ENCODE measurements at places on chromosomes 11 and 22.

DNA sequence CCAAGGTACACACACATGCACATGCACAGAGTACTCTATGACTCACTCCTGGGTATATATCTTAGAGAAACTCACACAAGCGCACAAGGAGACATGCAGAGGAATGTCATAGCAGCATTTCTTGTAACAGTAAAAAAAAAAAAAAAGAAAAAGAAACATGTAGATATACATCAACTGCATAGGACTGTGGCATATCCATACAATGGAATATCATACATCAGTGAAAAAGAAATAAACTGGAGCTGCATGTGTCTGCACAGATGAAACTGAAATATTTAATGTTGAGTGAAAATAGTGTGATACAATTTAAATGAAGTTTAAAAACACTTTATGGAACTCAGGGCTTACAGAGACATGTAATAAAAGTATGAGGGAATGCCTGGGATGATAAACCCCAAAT, 46.4 kb downstream of the SYT13 start:
- no peak for DNase-seq

DNA sequence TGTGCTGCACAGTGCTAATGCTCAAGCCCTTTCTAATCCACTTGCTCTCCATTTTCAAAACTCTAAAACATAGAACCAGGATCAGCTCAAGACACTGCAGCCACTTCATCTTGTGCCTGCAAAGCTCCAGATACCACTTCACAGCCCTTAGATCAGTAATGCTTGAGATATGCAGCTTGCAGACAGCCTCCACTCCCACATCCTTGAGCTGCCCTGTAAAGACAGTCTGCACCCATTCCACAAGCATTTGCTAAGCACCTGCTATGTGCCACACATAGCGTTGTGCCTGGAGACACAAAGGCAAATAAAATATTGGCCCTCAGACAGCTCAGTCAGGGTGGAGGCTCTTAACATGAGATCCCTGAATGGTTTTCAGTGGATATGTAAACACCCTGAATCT, 192.5 kb upstream of the SNX19 start:
- no peak for DNase-seq

GRCh38 chr22:46110215-46110614, 40.1 kb upstream of the PPARA start:
- DNase-seq, result no peak

DNA sequence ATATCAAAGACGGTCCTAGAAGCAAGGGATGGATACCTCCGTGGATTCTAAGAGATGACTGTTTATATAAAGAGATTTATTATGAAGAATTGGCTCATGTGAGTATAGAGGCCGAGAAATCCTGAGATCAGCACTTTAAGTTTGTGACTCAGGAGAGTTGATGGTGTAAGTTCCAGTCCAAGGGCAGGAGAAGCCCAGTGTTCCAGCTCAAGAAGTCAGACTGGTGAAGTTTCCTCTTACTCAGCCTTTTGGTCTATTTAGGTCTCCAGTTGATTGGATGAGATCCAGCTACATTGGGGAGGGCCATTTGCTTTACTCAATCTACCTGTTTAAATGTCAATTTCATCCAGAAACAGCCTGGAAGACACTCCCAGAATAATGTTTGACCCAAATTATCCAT, 45.1 kb downstream of the TSPAN18 start:
- no peak for DNase-seq

- no peak for DNase-seq
These were observed 2.0 kb upstream of the AP5B1 start for GRCh38 chr11:65782816-65783228.

GRCh38 chr11:126140926-126141280, 70.5 kb downstream of the RPUSD4 start:
- no peak for DNase-seq

GRCh38 chr11:129115652-129116586, 76.2 kb downstream of the ARHGAP32 start:
- no peak for DNase-seq

DNA sequence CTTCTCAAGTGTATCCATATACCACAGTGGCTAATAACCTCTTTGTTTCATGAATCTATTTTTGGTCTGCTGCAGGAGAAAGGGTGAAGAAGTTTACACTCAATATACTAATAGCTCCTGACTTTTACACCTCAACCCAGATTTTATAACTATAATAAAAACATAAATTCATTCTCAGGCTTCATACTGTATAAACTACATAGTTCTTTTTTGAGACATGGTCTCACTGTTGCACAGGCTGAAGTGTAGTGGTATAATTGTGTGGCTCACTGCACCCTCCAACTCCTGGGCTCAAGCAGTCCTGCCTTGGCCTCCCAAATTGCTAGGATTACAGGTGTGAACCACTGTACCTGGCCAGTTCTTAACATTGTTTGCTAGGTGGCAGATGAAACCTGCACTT, 17.8 kb upstream of the CCDC179 start:
- DNase-seq, result no peak

- no peak for DNase-seq
These were observed 67.8 kb downstream of the TCF20 start for GRCh38 chr22:42202669-42203068.

DNA sequence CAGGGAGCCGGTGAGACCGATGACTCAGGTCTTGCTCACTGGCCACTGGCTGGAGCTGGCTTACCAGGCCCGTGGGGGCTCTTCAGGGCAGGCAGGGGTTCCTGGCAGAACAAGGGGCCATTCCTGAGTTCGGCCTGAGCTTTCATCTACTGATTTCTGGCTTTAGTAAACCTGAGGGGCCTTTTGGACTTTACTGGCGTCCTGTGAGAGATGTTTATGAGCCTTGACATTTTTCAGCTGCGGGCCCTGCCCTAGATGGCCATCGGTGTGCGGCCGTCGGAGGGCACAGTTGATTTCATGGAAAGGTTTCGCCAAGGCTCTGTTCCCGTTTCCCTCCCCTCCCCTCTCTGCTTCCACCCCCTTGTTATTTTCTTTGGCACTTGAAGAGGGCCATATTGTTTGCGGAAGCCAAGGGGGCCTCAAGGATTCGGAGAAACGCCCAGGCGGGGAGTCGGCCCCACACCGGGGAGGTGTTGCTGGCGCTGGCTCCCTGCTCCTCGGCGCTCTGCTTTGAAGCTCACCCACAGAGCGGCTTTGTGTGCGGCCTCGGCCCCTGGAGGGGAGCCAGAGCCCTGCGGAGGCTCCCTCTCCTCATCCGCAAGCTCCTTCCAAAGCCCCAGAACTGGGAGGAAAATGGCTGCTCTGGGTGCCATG, 17.7 kb downstream of the ELF5 start:
- no peak for DNase-seq

- DNase-seq, result no peak
These were observed 10.5 kb downstream of the FGF3 start for GRCh38 chr11:69808667-69809086.

GRCh38 chr11:134478611-134479010, 66.6 kb upstream of the B3GAT1 start:
- no peak for DNase-seq

GRCh38 chr22:39723899-39724351, 153.4 kb downstream of the CACNA1I start:
- no peak for DNase-seq

DNA sequence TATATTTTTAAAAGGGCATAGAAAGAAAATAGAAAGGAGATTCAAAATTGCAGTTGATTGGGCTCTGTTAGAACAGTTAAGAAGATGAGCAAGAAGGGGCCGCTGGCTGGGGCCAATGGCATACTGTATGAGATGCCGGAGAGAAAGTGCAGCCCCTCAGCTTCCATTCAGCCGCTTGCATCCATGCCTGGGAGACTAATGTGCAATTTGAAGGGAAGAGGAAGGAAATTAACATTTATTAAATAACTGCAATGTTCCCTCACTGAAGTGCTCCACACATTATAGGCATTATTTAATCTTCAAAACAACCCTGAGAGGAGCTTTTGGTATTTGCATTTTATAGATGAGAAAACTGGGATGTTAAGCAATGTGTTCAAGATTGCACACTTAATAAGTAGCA, 44.7 kb upstream of the CSNK2A3 start:
- no peak for DNase-seq

GRCh38 chr22:30767661-30768060, 73.0 kb downstream of the OSBP2 start:
- no peak for DNase-seq

- DNase-seq, result no peak
These were observed 119.7 kb downstream of the CWF19L2 start for GRCh38 chr11:107337917-107338316.

DNA sequence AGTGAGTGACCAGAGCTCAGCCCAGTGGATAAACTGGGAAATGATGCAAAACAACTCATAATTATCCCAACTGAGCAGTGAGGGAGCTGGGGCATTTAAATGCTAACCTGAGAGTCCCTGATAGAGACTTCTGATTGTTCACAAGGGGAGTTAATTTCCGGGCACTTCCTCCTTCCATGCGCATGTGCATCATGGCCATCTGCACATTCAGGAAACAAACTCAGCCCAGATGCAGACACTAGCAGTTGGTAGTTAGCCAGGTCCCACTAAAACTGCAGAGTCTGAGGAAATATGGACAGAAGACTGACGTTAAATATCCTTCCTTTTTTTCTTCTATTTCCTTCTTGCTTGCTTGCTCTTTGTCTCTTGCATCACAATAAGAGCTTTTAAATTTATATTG, 852.1 kb upstream of the LRRC4C start:
- DNase-seq, result no peak

DNA sequence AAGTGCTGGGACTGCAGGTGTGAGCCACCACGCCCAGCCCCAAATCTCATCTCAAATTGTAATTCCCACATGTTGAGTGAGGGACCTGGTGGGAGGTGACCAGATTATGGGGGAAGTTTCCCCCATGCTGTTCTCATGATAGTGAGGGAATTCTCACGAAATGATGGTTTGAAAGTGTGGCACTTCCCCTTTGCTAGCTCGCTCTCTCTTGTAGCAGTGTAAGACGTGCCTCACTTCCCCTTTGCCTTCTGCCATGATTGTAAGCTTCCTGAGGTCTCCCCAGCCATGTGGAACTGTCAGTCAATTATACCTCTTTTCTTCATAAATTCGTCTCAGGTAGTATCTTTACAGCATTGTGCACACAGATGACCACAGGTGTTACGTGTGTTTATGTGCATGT, 357.8 kb downstream of the CADM1 start:
- no peak for DNase-seq

DNA sequence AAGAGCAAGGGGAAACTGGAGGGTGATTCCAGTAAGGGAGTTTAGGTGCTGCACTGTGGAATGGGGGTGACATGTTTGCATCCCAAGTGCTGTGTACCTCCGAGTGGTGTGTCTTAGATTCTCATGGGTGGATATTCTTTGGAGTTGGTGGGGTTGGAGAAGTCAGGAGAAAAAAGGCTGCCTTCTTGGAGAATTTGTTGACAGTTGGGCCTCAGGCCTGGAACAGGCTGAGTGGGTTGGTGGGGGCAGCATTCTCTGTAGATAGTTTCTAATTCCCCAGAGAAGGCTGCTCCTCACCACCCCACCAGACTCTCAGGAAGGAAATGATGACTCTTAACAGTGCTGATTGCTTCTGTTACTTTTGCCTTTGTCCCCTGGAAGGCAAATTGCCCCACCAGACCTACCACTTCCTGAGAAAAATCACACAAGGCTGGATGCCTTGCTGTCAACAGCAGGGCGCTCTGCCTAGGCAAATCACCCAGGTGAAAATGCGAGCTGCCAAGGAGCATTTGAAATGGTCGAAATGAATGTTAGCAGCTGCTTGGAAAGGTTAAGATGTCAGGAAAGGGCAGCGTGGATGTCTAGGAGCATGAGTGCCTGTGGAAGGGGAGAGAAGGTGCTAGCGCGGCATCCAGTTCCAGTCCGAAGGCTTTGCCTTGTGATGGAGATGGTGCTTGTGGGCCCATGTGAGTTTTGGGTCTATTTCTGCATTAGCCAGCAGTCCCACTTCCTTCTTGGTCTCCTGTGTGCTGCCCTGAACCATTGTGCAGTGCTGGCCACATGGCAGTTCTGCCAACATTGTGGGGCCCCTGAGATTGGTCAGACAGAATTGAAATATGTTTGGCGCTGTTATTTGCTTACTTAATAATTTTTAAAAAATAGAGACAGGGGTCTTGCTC, 29.7 kb upstream of the SORL1-AS1 start:
- DNase-seq, result no peak

DNA sequence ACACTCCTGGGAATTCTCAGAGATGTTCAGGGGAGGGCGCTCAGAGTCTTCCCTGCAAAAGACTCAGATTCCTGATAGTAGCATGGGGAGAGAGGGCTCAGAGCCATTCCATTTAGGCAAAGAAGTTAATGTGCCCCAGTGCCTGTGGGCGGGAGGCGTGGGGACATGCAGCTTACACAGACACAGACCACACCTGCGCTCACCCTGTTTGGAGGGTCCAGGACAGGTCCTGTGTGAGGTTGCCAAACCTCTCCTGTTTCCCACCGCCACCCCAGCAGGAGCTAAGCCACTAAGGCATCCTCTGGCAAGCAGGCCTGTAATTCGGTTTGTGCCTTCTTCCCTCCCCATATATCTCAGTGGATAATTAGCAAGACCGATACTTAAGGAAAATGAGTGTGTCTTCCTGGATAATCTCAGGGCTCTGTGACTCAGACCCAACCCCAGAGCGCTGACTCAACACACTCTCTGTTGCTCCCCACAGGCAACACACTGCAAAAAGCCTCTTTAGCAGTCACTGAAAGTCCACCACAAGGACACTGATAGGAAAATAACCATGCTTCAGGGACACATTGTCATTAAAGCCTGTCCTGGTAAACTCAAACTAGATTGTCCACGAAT, 118.9 kb upstream of the LMO1 start:
- DNase-seq, result no peak

DNA sequence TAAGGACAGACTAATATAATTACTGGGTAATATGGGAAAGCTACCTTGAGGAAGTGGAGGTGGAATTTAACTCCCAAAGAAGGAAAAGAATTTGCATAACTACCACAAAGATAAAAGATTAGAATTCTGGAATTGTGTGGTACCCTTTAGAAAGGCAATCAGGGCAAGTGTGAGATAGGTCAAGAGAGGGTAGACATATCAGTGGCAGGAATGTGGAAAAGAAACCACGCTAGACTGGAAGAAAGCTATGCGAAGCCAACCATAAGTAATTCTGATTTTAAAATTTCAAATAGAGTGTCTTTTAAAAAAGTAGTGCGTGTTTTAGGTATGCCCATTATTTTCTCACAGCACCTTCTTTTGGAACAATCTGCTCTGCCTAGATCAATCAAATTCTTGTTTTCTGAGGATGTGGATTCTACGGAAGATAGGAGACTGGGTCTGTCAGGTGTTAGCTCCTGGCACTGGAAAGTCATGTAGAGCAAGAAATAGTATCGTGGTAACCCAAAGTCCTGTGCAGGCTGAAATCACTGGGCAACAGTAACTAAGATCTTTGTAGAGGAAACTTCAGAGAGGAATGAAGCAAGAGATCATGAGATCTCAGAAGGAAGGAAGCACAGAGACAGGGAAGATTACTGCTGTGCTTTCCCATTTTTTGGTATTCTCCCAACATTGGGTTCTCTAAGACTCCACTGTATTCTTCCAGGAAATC, 111.3 kb upstream of the MTMR2 start:
- DNase-seq, result no peak
